Epithelial cell of prostate (primary cell): ENCODE measurements at places on chromosomes 5 and 9.

DNA sequence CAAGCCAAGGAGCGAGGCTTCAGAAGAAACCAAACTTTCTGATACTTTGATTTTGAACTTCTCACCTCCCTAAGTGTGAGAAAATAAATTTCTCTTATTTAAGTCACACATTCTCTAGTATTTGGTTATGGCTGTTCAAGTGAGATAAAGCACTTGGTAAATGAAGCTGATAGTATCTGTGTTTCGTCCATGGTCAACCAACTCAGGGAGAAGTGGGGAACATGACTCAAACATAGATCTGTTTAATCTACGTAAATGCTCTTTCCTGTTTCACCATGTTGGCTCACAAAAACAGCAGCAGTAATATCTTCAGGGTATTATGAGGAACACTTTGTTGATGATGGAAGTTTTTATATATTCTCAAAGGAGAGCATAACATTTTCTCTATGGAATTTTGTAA, 2167.2 kb upstream of the C9orf72 start:
- no peak for DNase-seq

DNA sequence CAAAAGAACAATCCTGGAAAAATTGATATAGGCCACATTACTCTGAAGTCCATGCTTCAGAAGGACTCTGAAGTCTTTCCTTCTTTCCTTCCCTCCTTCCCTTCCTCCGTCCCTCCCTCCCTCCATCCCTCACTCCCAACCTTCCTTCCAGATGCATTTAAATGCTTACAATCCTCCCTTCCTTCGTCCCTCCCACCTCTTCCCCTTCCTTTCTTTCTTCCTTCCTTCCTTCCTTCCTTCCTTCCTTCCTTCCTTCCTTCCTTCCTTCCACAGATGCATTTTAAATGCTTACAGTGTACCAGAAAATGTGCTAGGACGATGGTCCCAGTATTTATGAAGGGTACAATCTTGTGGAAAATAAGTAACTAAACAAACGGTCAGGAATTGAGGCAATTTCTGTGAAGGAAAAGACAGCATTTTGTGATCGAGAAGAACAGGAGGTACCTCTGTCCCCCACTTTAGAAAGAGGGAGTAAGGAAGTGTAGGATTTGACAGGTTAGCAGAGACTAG, 181.3 kb upstream of the TUT7 start:
- no peak for DNase-seq

GRCh38 chr5:82364497-82364896, 86.3 kb upstream of the RPS23 start:
- peak; percentile 22 for DNase-seq

GRCh38 chr5:149951138-149951749, 6.7 kb upstream of the PDE6A start:
- no peak for DNase-seq
